ENCODE measurements at places on chromosomes 13 and 19. TPM values are rescaled to one million over a fixed set of nuclear protein-coding genes. Genes with fewer than 3 reads are reported as not detected.

ZNF534 gene
- total RNA-seq = 0.44 TPM

IL4I1 gene
- total RNA-seq = 3.1 TPM

ZNF90 gene
- 14.6 TPM for total RNA-seq

MARK4 gene
- 37.6 TPM for total RNA-seq

IZUMO4 gene
- total RNA-seq = 80.8 TPM

CCDC70 gene
- not detected for total RNA-seq

TNFSF13B gene
- total RNA-seq = 4.5 TPM

FLT3LG gene
- total RNA-seq = 27.8 TPM

CTXN1 gene
- not detected for total RNA-seq

ZNF382 gene
- 24.8 TPM for total RNA-seq

PNMA8C gene
- not detected for total RNA-seq

ZNF470 gene
- 11.9 TPM for total RNA-seq

SSC5D gene
- 0.44 TPM for total RNA-seq

ZNF439 gene
- total RNA-seq = 52.3 TPM

SIRT2 gene
- 42.4 TPM for total RNA-seq

TMEM150B gene
- total RNA-seq = not detected

UNC13A gene
- total RNA-seq = 0.10 TPM

SHISA2 gene
- not detected for total RNA-seq

ZNF816 gene
- 25.0 TPM for total RNA-seq

MTIF3 gene
- 78.1 TPM for total RNA-seq

KIR2DL3 gene
- total RNA-seq = not detected

CEBPA gene
- 2.5 TPM for total RNA-seq

KLK14 gene
- total RNA-seq = 0.59 TPM

IQCN gene
- 63.6 TPM for total RNA-seq

CCNA1 gene
- total RNA-seq = 0.51 TPM

CYP2A6 gene
- total RNA-seq = not detected
